ENCODE measurements at places on chromosomes 12 and 14.

DNA sequence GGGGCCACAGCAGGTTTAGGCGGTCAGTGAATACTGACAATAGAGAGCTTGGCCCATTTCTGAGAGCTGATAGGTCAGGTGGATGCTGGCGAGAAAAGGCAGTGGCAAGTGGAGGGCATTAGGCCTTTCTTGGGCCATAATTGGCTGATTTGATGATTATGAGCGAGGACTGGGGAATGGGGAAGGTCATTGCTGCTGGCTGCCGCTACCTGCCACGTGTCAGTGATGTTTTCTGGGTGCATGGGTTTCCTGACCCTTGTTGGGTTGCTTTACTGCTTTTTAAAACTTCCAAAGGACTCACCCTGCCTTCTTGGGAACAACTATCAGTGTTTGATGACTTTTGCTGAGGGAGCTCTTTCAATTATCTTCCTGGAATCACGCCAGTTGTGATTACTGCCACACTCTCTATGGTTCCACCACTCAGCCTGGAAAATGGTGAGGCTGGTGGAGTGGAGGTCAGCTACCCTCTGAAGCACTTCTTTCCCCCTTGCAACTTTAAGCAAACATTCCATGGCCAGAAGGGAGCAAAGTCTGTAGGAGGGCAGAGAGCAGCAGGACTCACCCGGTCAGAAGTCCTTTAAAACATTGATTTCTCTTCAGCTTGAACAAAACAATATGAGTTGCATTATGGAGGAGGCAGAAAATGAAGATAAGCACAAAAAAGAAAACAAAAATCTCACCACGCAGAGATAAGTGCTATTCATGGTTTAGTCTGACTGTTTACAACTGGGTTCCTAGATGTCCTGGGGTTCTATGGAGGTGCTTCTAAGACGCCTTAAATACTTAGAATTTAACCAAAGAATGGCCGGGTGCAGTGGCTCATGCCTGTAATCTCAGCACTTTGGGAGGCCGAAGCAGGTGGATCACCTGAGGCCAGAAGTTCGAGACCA, 12.1 kb upstream of the SLC10A1 start:
- no peak for DNase-seq

DNA sequence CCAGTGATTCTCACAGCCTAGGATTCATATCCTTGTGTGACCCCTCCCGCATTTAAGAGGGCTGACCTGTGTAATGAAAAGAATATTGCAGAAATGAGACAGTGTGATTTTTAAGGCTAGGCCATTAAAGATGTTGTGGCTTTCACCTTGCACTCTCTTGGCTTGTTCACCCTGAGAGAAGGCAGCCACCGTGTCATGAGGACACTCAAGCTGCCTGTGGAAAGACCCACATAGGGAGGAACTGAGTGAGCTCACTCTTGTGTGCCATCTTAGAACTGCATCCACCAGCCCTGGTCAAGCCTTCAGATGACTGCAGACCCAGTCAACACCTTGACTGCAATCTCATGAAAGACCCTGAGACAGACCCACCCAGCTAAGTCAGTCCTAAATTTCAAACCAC, 46.3 kb upstream of the TMPO start:
- no peak for DNase-seq

DNA sequence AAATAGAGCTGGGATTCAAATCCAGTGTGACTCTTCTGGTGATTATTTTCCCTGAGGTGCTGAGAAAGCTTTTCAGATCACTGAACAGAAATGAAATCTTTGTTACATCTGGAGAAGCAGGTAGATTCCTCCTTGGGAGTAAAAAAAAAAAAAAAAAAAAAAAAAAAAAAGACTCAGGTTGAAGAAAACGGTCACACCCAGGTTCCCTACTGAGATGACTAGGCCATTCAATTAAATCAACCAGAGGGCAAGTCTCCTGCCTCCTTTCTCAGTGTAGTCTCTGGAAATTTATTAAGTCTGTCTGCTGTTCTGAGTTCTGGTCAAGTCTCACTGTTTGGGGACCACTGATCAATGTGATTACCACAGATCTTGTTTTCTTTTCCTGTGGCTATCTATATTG, 24.0 kb downstream of the ARG2 start:
- DNase-seq, result no peak

- no peak for DNase-seq
Measured at GRCh38 chr12:60832290-60832689, 1236.5 kb downstream of the SLC16A7 start.
